Hematopoietic multipotent progenitor cell treated with erythropoietin and hydrocortisone succinate and interleukin-3 and kit ligand, for 4 days (in vitro differentiated cells): ENCODE measurements at places on chromosomes 12 and 14.
A peak's percentile ranks its signal among the peaks of the same experiment; 100 is the strongest.

DNA sequence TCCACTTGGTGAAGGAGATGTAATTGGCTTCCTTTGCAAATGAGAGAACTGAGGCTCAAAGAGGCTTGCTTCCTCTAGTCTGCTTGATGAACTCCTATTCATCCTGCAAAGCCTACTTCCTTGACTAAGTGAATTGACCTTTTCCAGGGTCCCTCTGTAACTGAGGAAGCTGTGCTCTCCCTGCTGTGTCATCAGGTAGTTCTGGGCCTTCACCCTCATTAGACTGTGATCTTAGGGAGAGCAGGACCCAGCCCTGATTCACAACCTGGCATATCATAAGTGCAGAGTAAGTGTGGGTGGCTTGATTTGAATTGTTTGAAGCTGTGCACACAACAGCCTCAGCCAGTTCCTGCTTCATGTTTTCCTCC lies 16.3 kb downstream of the ASB2 start:
- no peak for DNase-seq

DNA sequence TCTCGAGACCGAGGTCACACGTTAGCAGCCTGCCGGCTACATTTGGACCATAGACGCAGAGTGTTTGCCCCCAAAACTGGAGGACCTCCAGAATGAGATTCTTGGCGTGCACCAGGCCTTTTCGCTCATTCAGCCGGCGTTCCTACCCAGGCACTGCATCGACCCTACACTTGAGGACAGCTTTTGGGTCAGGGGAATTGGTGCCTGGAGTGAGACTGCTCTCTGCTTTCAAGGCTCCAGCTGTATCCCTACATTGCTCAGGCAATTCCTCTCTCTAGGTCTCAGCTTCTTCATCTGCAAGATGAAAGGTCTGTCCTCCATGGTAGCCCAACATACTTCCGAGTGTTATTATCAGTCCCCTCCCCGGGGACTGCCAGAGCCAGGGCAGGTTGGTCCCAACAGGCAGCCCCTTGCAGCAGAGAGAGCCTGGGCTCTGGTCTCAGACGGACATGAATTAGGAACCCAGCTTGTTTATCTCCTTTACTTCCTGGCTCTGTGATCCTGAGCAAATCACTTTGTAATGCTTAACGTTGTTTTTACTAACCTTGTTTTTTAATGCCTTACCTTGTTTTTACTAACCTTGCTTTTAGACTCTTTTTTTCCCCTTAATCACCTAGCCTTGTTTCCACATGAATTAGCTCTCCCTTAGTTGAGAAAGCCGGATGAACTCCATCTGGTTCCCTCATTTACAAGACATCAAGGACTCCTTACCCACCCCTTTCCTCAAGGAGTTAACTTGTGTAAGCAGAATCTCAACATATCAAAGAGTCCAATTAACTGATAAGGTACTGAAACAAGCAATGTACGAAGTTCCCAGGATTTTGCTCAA lies 892 bp downstream of the TCHP start:
- DNase-seq: peak; percentile 51

DNA sequence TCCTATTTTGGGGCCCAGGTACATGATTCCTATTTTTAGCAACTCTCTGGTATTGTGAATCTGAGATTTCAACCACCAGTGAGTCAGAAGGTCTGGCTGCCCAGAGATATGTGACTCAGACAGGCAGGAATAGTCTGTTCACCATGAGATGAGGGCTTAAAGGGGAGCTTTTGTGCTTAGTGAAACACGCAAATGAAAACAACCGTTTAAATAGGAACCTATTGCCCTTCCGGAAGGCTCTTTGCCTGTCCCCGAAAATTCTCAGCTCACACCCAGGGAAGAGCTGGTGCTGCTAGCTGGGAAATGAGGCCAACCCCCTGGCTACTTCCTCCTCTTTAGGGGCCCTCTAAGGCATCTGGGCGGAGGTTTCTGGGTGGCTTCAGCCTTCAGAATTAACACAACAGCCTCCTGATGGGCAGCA lies 283.6 kb downstream of the CACNA1C start:
- DNase-seq: peak; percentile 86

GRCh38 chr14:99817331-99817730 lies 24.1 kb downstream of the EML1 start:
- no peak for DNase-seq

DNA sequence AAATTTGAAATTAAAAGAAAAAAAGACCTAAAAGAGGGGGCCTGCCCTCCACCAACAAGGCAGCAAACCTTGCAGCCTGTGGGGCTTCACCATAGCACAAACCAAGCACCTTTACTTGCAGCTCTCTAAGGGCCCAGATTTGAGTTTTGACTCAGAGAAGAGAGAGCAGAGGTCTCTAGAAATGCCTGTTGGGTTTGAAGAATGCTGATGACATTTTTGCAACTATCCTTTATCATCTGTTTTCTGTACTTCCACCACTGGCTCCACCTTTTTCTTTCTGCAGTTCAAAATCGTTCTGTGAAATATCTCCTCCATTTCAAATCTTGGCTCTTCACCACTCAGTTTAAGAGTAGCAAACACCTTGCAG lies 83.8 kb upstream of the HMGA2 start:
- DNase-seq: no peak

- no peak for DNase-seq
These were observed 86.9 kb downstream of the SPTSSA start for GRCh38 chr14:34374998-34375740.

DNA sequence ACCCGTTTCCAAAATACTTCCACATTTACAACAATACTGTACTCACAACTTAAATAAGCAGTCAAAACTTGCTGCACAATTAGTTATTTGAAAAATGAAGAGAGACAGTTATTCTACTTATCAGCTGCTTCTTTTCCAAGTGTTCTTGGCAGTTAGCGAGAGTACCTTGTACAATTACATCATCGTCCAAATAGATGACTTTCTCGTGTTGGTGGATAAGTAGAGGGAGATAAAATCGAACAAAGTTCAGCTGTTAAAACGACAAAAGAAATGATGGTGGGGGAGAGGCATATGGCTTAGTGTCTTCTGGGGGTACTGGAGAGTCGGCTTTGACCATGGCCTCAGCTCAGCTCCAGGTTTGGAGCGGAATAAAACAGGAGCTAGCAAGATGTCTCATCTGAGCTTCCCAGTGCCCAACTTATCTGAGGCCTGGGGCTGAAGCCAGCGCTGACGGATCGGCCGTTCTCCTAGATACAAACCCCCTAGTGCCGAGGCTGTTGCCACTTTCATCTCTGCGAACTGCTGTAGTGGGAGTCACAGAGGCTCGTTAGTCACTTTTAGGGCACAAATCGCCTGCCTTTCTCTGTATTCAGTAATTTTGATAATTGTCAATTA lies 31.7 kb downstream of the TDG start:
- no peak for DNase-seq

DNA sequence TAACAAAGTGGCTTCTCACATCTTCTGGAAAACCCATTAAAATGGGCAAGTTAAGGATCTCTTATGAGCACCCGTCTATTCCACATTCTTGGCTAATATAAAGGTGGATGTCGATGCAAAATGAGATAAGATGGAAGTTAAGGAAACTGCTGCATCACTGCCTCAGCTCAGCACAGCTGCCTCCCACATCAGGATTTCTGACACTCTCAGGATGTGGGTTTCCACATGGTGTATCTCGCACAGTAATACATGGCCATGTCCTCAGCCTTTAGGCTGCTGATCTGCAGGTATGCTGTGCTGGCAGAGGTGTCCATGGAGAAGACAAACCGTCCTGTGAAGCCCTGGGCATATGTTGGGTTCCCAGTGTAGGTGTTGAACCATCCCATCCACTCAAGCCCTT lies 1348.0 kb downstream of the TMEM121 start:
- peak; percentile 49 for DNase-seq

DNA sequence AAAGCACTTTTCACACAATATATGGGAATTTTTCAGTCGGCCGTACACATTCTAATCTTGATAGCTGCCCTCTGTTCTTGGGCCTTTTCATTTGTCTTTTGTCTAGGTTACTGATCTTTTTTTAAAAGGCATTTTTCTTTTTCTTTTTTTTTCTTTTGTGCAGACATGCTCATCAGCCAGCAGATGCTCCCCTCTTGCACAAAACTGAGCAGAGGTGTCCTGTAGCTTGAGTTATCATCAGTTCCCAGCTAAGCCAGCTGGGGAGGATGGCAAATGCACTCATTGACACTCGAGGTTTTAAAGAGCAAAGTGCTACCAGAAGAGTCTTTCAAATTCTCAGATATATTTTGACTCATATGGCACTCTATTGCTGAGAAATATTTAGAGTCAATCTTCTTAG lies 913.9 kb upstream of the SEL1L start:
- DNase-seq: peak; percentile 1

GRCh38 chr12:83039413-83039812 lies 352.7 kb downstream of the TMTC2 start:
- DNase-seq: no peak

GRCh38 chr12:27497446-27497845 lies 26.6 kb upstream of the PPFIBP1 start:
- DNase-seq: no peak

GRCh38 chr12:98612696-98613334 lies 19.3 kb downstream of the SLC25A3 start:
- DNase-seq: peak; percentile 40

- DNase-seq: peak; percentile 23
These were observed 55.3 kb upstream of the STON2 start for GRCh38 chr14:81455390-81455789.

- DNase-seq: no peak
These were observed 1.3 kb downstream of the KSR2 start for GRCh38 chr12:117967512-117967911.

DNA sequence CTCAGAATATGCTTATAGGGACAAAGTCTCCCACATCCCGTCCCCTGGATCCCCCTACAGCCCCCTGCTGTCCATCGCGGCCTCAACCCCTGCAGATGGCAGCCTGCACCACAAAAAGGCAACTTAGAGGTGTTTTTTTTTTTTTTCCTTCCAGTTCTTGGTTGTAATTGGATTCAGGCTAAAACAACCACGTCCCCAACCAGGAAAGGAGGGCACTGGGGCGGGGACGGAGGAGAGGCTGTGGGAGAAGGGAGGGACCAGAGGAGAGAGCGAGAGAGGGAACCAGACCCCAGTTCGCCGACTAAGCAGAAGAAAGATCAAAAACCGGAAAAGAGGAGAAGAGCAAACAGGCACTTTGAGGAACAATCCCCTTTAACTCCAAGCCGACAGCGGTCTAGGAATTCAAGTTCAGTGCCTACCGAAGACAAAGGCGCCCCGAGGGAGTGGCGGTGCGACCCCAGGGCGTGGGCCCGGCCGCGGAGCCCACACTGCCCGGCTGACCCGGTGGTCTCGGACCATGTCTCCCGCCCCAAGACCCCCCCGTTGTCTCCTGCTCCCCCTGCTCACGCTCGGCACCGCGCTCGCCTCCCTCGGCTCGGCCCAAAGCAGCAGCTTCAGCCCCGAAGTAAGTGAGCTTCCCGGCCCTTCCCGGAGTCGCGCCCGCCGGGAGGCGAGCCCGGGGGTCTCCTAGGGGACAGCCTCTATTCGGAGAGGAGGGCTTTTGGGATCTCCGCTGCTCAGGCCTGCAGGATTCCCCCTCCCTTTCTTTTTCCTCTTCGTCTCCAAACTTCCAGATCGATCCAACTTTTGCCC lies at the start of gene MMP14:
MMP14 (plus strand) TSS at position 285 of the 813 bp plus-strand sequence; CDS start at position 518, 233 bp downstream.
- peak; percentile 61 for DNase-seq

- DNase-seq: no peak
These were observed 211.8 kb downstream of the ANO2 start for GRCh38 chr12:5733136-5733755.

DNA sequence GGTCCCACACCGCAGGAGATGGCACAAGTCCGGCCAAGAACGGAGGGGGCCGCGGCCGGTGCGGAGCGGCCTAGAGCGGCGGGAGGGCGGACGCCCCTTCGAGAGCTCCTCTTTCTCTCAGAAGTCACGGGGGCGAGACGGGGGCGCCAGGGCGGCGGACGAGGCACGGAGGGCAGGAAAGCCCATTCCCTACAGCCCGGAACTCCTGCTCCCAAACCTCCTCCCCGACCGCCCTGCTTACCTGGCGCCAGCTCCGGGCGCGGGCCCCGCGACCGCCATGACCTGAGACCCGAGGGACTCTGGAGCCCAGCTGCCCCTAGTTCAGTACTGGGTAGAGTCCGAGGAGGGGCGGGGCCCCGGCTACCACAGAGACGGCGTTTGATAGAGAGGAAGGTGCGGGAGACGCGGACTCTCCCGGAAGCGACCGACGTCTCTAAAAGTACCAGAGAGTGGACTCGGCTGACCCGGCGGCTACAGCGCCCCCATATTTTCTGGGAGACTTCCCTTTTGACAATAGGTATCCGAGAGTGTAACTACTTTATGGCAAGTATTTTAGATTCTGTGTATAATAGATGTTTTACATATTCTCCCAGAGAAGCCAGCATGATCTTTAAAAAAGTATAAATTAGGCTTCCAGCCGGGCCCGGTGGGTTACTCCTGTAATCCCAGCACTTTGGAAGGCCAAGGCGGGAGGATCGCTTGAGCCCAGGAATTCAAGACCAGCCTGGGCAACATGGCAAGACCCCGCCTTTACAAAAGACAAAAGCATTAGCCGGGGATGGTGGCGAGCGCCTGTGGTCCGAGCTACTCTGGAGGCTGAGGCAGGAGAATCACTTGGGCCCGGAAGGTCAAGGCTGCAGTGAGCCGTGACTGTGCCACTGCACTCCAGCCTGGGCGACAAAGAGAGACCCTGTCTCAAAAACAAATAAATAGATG lies at the start of gene ABCD4:
ABCD4 (minus strand) TSS at position 301 of the 936 bp plus-strand sequence; CDS start at position 279, 22 bp downstream.
- DNase-seq: peak; percentile 98

GRCh38 chr12:77834618-77835017 lies 3.9 kb downstream of the NAV3 start:
- DNase-seq: no peak

GRCh38 chr12:106369624-106370346 lies 12.2 kb downstream of the POLR3B start:
- no peak for DNase-seq

DNA sequence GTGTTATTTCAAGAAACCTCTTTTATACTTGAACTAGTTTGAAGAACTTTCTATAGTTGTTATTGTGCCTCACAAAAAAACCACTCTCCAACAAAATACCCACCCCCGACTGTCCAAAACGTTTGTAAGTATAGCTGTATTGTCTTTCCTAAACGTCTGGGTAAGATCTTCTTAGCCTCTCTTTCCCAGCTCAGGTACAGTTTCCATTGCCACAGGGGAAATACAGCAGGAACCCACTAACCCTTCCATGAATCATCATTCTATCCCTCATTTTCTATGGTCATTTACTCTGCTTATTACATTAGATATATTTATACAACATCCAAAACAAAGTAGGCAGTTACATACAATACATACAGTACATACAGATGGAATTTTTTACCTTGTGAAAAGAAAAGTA lies 70.8 kb downstream of the ZFC3H1 start:
- DNase-seq: no peak
